ENCODE measurements at places on chromosomes 7 and 10.

- peak; percentile 10 for DNase-seq
Observed at GRCh38 chr7:29924684-29925083, 64.9 kb downstream of the SCRN1 start.

DNA sequence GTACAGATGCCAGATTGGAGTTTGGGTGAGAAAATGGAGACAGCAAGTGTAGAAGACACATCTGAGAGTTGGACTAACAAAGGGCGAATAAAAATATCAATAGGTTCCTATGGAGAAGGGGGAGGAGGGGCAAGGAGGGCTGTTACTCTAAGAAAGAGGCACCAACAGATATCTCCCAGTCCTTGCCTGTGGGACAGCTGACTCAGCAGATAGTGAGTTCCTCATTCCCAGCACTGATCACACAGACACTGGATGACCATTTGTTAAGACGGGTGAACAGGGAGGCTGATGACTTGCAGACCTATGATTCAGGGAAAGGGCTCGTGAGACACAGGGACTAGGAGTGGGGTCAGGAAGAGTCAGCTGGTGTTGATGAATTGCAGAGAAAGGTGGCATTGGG, 5.7 kb upstream of the PRR15 start:
- peak; percentile 91 for DNase-seq

GRCh38 chr10:100811752-100812750, 66.7 kb downstream of the PAX2 start:
- DNase-seq: no peak

DNA sequence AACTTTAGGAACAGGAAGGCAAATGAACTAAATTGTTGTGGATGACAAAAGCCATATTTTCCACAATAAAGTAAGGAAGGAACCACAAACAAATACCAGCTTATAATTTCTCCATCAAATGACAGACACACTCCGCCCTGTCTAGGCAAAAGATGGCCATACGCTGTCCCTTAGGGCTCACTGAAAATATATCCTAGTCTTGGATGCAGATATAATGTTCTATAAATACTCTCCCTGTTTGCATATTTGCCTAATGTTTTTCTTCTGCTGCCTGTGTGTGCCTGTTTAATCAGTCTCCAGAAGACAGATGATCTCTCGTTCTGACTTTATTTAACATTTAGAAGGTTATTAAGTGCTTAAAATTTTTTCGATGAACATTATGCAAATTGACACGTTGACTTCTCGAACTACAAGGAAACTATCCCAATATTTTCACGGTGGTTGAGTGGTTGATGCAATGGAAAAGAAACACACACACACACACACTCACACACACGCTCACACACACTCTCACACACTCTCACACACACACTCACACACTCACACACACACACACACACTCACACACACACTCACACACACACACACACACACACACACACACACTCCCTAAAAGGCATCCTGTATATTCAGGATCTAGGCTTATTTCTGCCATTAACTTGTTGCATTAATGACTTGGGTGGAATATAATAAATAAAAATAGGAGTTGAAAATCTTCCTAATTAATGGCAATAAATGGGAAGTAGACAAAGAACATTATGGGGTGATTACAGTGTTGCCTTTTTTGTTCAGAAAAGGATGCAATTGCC, 297.1 kb downstream of the PRPF18 start:
- no peak for DNase-seq

DNA sequence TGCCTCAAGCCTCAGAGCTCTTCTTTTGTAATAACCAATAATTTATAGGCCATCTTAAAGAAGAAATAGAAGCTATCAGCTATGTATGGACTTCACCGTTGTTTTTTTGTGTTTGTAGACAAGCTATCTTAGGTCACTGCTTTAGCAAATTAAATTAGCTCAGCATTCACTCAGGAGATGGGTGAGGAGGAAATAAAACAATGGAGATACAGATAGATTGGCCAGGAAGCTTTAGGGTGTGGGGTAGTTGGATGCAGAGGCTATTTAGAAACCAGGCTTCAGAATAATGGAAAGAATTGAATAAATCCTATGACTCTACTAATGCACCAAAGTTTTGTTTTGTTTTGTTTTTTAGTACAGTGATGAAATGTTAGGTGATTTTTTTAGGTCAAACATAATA, 66.1 kb downstream of the MDFIC start:
- no peak for DNase-seq

GRCh38 chr10:34838366-34838900, 23.3 kb upstream of the PARD3 start:
- no peak for DNase-seq

GRCh38 chr7:111053035-111053434, 37.9 kb upstream of the LRRN3 start:
- DNase-seq: no peak

GRCh38 chr10:51815723-51816122, 116.3 kb upstream of the CSTF2T start:
- DNase-seq: no peak

- no peak for DNase-seq
Observed at GRCh38 chr7:45028138-45028919, 28.3 kb downstream of the CCM2 start.

DNA sequence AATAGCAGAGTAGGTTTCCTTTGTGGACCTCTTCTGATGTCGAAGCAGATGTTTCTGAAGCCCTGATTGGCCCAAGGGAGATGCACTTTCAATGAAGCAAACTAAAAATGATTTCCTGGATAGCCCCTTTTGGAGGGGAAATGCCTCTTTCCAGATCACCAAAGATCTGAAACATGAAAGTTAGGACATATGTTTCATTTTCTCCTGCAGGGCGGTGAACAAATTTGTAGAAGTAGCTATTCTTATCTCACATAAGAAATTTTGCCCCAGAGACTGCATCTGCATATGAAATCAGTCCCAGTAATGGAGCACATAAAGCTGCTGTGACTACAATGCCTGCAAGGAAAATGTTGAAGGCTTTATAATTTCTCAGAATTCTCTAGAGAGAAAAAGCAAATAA, 56.0 kb downstream of the THSD7A start:
- no peak for DNase-seq

DNA sequence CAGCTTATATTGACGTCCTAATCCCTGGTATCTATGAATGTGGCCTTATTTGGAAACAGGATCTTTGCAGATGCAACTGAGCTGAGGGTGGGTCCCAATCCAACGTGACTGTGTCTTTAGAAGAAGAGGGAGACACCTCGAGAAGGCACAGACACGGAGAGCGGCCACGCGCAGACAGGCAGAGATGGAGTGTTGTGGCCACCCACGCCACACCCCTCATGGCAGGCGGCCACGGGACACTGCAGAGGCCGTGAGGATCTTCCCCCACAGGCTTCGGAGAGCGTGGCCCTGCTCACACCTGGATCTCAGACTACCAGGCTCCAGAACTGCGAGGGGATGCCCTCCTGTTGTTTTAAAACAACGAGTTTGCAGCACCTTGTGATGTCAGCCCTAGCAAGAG, 244.9 kb downstream of the DNAJB6 start:
- no peak for DNase-seq

- no peak for DNase-seq
Observed at GRCh38 chr7:100785878-100786277, 41.4 kb downstream of the EPHB4 start.

DNA sequence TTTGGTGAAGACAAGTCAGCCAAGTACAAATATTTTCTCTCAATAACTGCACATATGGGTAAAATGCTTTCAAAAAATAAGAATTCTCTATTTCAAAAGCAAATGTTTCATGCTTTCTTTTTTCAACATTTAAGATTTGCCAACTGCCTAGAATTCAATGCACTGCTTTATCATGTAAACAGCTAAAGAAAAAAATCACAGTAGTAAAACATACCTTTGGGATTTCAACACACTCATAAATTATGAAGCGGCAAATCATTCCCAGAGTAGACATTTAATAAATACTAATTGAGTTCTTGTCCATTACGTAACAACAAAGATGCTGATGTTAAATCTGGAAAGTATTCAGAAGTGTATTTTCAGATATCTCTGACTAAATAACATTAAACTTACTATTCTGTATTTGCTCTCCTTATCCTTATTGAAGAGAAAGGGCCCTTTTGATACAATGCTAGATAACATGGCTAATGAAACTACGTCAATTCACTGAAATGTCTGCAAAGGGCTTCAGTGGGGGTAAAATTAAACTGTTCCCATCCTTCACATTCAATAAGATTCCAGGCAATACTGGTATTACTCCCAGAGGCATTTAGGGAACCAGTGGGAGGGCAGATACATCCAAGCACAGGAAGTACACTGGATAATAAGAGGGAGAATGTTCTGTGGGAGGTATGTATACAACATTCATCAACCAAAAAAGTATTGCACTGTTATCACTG, 13.9 kb downstream of the NAPEPLD start:
- DNase-seq: no peak

DNA sequence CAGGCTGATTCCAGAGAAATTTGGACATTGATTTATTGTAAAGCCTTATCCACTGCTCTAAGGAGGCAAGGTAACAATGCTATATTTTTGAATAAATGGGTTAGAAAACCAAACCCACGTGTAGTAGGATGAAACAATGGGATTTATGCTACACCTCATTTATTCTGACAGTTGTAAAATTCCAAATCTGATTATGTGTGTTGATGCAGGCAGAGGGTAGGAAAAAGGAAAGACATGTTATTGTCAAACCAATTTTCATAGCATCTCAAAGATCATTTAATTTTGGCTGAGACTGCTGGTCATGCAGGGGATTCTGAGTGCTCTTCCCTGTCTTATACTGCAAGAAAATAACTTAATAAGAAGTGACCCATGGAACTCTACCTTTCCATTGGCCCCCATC, 1219.9 kb upstream of the SORCS1 start:
- no peak for DNase-seq

DNA sequence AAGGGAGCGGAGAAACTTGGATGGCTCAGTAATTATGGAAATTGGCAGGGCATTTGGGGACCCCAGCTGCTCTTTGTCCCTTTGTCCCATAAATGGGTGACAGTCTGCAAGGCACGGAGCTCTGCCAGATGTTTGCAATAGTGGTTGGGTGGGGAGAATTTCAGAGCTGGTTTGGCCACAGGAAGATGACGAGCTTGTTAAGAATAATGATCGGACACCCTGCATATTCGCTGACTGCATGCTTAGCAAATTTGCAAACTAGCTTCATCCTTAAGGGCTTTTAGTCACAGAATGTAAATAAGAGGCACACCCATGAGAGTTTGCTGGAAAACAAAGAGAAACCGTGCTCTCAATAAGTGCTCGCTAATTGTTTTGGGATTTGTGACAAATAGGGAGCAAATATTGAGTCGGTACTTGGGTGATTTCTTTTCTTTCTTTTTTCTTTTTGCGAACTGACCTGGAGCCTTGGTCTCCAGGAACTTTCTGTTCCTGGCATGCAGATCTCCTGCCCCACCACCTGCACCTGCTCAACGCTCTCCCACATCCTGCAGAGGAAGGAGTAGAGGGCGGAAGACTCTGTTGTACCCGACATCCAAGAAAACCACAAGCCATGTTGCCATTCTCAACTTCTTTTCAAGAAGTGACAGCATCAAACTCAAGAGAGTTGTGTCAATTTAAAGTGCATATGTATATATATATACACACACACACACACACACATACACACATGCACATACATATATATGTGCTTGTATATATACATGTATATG, 238.9 kb downstream of the CAMK1D start:
- DNase-seq: peak; percentile 9

- DNase-seq: peak; percentile 74
Observed at GRCh38 chr7:76069238-76069638, 21.3 kb downstream of the MDH2 start.

DNA sequence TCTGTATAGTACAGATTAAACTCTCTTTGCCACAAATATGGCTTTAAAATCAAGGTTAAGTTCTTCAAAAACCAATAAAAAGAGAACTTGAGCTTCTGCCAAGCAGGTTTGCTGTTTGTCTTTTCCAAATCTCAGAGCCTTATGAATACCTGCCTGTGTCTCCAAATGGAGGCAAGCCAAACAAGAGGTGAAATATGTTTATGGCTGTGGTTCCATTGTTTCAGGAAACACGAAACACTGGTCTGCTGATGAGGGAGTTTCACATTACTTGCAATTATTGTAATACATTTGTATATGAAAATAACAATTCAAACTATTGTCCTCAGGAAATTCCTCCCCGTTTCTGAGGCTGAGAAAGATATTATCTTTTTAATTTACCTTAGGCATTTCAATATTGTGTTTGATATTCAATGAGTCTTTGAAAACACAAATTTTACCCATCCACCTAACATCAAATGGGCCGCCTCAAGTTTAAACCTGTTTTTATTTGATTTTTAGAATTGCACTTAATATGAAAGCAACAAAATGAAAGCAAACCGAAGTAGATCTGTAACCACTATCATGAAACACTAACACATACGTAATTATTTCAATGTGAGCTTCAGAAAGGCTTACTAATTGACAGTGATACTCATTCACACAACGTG, 359.3 kb downstream of the HGF start:
- DNase-seq: no peak

DNA sequence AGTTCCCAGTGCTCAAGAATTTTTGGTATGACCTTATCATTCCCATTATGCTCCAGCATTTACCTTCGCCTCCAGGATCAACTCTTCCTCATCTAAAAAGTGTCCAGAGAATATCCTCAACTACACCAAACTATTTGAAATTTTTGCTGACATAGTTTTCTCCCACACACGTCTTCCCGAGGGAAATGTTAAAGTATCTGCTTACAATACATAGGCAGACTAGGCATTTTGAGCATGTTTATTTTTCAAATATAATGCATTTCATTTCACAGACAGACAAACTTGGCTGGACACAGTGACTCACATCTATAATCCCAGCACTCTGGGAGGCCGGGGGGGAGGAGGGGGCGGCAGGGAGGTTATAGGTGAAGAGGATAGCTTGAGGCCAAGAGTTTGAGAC, 177.1 kb upstream of the TRIM24 start:
- no peak for DNase-seq

DNA sequence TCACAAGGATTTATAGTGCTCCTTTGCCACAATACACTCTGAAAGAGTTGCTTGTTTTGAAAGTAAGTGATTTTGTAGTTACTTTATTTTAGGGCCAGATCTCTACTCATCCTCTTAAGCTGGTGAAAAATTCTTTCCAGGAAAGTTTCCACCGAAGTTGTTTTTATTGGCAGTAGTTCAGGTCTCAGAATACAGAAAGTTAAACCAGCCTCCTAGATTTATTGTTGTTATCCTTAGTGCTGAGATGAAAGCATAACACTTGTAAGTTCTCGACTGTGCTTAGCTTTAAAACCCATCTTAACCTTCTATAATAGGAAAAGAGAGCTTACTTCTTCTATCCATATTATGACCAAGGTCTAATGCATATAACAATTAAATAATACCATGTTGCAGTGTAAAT, 5.5 kb downstream of the AP3M1 start:
- no peak for DNase-seq

DNA sequence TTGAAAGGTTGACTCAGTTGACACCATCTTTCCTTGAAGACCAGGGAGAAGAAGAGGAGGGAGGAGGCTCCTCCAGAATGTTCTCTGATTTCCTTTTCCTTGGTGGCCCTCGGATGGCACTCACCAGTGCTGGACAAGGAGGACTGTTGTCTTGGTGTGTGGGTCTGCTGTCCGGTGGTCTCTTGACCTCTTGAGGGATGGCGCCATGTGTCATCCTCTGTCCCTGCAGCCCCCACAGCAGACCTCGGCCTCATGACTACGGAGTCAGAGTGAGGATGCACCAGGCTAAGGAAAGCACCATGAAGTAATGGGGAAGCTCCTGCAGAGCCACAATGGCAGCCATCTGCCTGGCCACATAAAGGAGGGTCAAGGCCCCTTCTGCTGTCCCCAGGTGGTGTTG, 475.0 kb downstream of the GLRX3 start:
- no peak for DNase-seq

GRCh38 chr10:4316161-4316810, 509.7 kb upstream of the AKR1E2 start:
- DNase-seq: no peak

GRCh38 chr7:6170571-6171531, 101.6 kb downstream of the CYTH3 start:
- DNase-seq: no peak
